ENCODE measurements at places on chromosomes 1 and 21.
A peak's percentile ranks its signal among the peaks of the same experiment; 100 is the strongest.

DNA sequence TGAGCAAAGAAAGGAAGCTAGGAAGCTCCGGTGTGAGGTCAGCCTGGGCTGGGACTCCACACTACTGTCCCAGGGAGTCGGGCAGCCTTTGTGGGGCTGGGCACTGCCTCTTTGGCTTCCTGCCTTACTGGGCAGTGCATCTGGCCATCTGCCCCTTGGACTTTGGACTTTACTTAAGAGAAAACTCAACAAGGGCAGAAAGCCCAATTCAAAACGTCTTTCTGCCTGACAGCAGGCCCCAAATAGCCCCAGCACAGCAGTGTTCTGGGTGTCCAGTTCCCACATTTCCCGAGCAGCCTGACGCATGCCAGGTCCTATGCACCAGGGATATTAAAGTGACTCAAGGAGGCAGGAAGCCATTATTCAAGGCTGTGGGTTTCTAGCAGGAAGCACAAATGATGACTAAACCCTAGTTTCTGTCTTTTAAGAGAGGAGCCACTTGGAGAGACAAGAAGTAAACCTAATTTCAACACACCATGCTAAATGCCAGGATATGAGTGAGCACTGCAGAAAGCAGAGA is 37.9 kb upstream of the EDEM3 start:
- peak; percentile 19 for DNase-seq
- H3K27me3 ChIP-seq: no peaks in the 10 kb centered on the region
- no peaks in the 10 kb centered on the region for H3K36me3 ChIP-seq
- H3K27ac ChIP-seq: no peak overlapping the region

DNA sequence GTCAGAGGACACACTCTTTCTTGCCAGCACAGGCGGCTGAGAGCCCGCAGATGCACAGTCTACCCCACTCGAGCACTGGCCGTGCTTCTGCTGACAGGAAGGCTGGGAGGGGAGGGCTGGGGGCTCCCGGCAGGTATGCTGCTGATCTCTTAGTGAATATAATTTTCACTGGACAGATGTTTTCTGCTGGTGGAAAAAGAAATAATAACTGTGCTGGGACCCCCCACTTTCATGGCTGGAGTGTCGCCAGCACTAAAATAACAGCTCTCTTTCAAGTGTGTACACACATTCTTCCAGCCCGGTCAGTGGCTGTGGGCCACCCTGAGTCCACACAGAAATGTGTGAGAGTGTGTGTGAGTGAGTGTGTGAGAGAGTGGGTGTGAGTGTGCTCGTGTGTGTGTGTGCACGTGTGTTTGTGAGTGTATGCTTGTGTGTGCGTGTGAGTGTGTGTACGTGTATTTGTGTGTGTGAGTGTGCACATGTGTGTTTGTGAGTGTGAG is 167.7 kb upstream of the USP24 start:
- no peak overlapping the region for H3K27ac ChIP-seq
- H3K36me3 ChIP-seq: no peaks in the 10 kb centered on the region
- no peaks in the 10 kb centered on the region for H3K4me1 ChIP-seq

DNA sequence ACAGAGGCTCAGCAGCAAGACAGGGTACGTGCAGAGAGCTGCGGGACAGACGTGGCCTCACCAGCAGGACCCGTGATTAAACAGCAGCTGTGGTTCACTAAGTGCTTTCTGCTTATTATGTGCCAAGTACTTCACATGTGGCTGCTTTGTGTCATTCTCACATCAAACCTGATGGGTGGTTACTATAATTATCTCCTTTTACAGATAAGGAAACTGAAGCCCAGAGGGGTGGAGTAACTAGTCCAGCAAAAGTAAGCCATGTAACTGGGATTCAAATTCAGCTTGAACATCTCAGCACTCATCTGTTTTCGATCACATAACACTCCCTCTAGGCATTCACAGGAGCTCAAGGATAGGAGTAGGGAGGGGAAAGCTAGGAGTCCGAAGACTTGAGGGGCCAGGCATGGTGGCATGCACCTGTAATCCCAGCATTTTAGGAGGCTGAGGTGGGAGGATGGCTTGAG is 50.8 kb upstream of the CLIC4 start:
- no peaks in the 10 kb centered on the region for H3K27me3 ChIP-seq
- H3K27ac ChIP-seq: peak overlapping the region; percentile 78
- H3K4me1 ChIP-seq: peaks cover 20% of the 10 kb centered on the region
- no peaks in the 10 kb centered on the region for H3K36me3 ChIP-seq

DNA sequence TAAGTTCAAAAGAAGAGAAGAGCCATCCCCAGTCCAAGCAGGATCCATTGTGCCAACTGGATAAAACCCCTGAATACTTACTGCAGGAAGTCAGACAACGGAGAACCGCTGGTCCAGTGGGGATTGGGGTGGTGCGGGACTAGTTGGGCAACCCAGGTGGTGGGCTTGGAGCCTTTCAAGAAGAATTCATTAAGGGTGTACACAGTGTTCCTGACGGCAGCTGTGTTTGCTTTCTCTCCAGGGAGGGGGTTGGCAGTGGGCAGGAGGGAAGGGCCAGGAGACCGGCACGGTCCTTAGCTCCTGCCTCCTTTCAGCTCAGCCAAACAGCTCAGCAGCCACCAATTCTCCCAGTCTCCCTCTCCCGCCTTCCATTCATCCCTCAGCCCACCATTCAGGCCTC is 7.1 kb upstream of the CDK18 start:
- H3K27ac ChIP-seq: no peak overlapping the region
- H3K27me3 ChIP-seq: no peaks in the 10 kb centered on the region
- no peaks in the 10 kb centered on the region for H3K36me3 ChIP-seq
- H3K4me1 ChIP-seq: peaks cover 11% of the 10 kb centered on the region
- no peak overlapping the region for H3K4me3 ChIP-seq
- DNase-seq: no peak

- H3K27me3 ChIP-seq: no peaks in the 10 kb centered on the region
- H3K4me1 ChIP-seq: peaks cover 12% of the 10 kb centered on the region
- no peak overlapping the region for H3K4me3 ChIP-seq
- no peak overlapping the region for H3K27ac ChIP-seq
These were observed 21.3 kb downstream of the HMGCS2 start for GRCh38 chr1:119747451-119747850.

DNA sequence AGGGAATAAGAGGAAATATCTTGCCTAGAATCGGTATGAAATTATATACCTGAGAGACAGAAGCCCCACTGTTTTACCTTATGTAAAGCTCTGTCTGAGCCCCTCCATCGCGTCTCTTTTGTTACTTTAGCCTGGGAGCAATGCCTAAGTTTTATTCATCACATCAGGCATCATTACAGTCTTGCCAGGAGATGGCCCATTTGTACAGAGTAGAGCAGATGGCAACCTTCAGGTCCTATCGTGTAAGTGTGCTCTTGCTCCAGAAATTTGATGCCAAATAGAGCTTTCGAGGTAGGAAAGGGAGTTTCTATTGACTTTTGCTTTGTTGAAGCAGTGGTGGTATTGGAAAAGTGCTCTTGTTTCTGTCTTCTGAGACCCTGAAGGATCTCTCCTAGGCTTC is 24.9 kb downstream of the CFAP126 start:
- H3K4me3 ChIP-seq: no peak overlapping the region
- peaks cover 28% of the 10 kb centered on the region for H3K36me3 ChIP-seq
- no peak for DNase-seq
- no peaks in the 10 kb centered on the region for H3K27me3 ChIP-seq
- H3K27ac ChIP-seq: no peak overlapping the region
- no peaks in the 10 kb centered on the region for H3K4me1 ChIP-seq

DNA sequence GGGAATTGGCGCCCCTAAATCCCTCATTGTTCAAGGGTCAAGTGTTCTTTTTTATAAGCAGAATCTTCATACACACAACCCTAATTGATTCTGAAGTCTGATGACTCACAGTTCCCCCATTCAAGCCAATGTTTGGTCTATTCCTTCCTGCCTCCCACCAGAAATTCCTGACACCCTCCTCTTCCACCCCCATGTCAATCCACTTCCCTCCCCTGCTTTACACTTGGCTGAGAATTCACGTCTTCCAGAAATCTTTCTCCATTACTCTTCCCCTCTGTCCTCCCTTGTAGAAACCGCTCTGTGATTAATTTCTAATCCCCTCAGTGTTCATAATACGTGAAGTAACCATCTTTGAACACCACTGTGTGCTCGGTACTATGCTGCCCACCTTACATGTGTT is 76.2 kb upstream of the CD34 start:
- no peak overlapping the region for H3K4me3 ChIP-seq
- H3K27me3 ChIP-seq: peaks cover 3% of the 10 kb centered on the region
- DNase-seq: peak; percentile 28

- no peaks in the 10 kb centered on the region for H3K27me3 ChIP-seq
- H3K4me3 ChIP-seq: no peak overlapping the region
These were observed 350.9 kb downstream of the ST6GALNAC3 start for GRCh38 chr1:76425201-76426145.

DNA sequence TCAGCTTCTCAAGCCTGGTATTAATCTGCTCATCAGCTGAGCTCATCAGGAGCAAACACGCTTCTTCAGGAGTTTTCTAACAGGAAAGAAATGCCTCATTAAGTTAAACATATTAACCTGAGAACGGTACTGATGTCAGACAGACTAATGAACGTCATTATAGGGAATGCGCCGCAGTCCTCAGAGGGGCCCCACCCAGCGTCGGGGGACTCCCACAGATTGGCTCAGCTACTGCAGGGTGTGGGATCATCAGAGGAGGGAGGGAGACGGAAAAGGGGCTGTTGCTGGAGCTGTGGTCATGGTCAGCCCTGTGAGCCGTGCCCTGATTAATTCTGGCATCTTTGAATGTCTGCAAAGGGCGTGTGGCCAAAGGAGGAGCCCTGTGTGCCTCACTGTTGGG is 348.5 kb downstream of the PTPRU start:
- no peaks in the 10 kb centered on the region for H3K36me3 ChIP-seq
- no peak for DNase-seq
- no peak overlapping the region for H3K4me3 ChIP-seq
- no peak overlapping the region for H3K27ac ChIP-seq
- H3K27me3 ChIP-seq: no peaks in the 10 kb centered on the region

- no peaks in the 10 kb centered on the region for H3K27me3 ChIP-seq
- H3K4me3 ChIP-seq: no peak overlapping the region
- DNase-seq: no peak
- no peak overlapping the region for H3K27ac ChIP-seq
These were observed 326.5 kb upstream of the FMN2 start for GRCh38 chr1:239765163-239765562.

DNA sequence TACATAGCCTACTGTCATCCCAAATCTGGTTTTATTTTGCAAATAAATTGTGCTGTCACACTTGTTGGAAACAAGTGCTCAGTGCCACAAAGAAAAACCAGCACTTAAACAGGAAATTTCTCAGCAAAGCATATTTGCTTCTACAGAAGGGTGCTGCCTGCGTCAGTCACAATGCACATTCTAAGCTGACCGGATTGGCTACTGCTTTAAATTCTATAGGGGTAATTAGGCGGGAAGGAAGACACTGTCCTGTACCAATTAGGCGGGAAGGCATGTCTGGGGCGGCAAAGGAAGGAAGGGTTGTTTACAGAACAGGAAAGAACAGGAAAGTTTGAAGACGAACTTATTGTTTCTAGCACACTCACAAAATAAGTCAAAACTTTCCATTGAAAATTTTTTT is 2.8 kb downstream of the IFI16 start:
- H3K4me1 ChIP-seq: no peaks in the 10 kb centered on the region
- DNase-seq: no peak
